Breast epithelium (tissue), 4 donors: ENCODE measurements at places on chromosomes 7 and 10.
A peak's percentile ranks its signal among the peaks of the same experiment; 100 is the strongest.

DNA sequence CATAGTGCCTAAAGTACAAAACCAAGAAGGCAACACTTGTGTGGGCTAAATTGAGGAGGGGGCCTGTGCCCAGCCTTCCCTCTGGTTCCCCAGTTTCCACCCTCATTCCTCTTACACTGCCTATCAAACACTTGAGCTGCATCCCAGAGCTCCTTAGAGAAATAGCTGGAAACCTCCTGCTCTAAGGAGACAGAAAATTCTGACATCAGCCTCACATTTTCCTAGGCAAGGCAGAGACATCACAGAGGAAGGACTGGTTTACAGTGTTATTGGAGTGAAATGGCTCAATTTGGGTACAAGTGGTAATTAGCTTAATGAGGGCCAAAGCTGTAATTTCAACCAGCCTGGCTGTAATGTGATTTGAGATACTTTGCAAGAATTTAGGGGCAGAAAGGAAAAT lies 192.3 kb upstream of the AOAH start:
- no peak for DNase-seq

GRCh38 chr10:44863344-44864047 lies 47.6 kb upstream of the TMEM72 start:
- no peak for DNase-seq

- no peak for DNase-seq
Observed at GRCh38 chr7:102306916-102307677, 20.4 kb downstream of the SH2B2 start.

GRCh38 chr10:104331208-104331838 lies 6.9 kb downstream of the ITPRIP start:
- peak; percentile 33 for DNase-seq

DNA sequence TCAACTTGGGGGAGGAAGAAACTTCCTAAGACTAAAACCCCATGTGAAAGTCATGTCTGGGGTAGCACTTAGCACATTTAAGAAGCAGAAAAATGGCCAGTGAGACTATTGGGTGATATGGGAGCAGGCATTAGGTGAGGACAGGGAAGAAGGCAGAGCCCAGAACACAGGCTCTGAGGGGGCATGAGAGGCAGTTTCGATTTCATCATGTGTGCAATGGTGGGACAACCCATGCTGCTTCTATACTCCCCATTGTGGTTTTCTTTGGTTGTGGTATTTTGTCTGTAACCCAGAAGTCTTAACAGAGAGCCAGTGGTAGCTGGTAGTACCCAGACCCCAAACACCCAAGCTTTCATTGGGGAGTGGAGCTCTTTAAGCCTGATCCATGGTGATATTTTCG lies 752.0 kb downstream of the GRID1 start:
- DNase-seq: no peak
